ENCODE measurements at places on chromosomes 3 and 15.
A peak's percentile ranks its signal among the peaks of the same experiment; 100 is the strongest.

- DNase-seq, result no peak
Observed at GRCh38 chr15:99409097-99409473, 156.7 kb upstream of the MEF2A start.

DNA sequence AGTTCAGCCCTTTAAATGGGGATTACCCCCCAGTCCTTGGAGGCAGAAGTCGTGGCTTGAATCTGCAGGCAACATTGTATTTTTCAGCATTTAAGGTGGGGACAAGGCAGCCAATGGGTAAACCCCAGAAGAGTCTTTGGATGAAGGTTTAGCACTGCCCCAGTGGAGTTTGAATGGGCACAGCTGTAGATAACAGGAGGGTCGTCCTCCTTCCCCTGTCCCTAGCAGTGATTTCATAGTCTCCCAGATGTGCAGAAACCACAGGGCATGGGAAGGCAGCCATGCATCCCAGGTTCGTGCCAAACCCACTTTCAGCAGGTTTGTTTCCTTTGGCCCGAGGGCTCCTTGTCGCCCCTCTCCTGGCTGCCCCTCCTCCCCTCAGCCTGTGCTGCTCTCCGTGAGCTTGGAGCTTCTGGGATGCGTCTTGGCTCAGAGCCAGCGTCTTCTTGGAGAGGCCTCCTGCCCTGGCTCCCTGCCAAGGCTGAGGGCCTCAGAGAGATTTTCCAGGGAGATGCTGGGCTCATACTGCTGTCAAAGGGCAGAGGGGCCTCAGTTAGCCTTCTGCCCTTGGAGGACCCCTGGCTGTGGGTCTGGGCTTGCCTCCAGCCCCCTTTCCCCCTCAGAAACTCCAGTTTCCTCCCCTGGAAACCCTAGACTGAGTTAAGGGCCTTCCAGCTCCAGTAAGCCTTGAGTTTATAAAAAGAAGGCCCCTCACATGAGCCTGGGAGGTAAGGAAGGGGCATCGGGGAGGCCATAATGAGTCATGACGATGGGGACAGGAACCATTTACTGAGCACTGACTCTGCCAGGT, 48.9 kb upstream of the POLG start:
- DNase-seq, result no peak

- DNase-seq, result no peak
Observed at GRCh38 chr3:171157286-171157685, 130.8 kb upstream of the SLC2A2 start.

GRCh38 chr15:43251871-43252250, 14.9 kb downstream of the TGM5 start:
- no peak for DNase-seq

- DNase-seq, result no peak
Observed at GRCh38 chr3:130761730-130762311, 15.2 kb upstream of the PIK3R4 start.

DNA sequence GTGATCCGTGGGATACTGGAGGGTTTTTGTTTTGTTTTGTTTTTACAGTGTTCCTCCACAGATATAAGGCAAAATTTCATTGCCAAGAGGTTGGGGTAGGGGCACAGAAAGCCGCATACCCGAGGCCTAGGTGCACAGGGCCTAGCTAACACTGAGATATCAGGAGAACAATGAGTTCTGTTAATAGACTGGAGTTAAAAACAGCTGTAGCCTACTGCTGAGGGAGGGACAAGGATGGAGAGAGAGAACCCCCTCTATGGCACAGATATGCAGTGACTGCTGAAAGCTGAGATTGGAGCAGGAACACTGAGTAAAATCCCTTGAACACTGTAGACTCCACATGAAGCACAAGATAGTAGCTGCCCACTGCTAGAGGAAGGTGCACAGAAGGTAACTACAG, 53.1 kb upstream of the MAP3K13 start:
- no peak for DNase-seq

GRCh38 chr15:95503640-95504225, 826.8 kb upstream of the NR2F2 start:
- DNase-seq, result no peak

GRCh38 chr3:60182697-60183096, 1068.6 kb downstream of the FHIT start:
- DNase-seq, result no peak

- DNase-seq, result no peak
Observed at GRCh38 chr3:57999417-58000115, 8.7 kb upstream of the FLNB start.

DNA sequence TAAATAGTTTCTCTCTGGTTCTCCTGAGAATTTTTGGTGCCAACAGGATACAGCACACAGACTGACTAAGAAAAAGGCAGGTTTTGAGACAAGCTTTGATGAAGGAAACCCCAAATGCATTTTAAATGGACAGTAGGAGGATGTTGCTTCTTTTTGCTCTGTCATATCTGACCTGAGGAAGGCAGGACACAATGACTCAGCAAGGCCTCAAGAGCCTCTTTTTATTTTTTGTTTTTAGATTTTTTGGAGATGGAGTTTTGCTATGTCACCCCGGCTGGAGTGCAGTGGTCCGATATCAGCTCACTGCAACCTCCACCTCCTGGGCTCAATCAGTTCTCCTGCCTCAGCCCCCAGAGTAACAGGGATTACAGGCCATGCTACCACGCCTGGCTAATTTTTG, 16.9 kb upstream of the KNG1 start:
- no peak for DNase-seq

GRCh38 chr3:45473841-45474240, 85.5 kb downstream of the LARS2 start:
- DNase-seq, result no peak

- DNase-seq, result no peak
Observed at GRCh38 chr15:38876621-38877020, 312.0 kb upstream of the RASGRP1 start.

DNA sequence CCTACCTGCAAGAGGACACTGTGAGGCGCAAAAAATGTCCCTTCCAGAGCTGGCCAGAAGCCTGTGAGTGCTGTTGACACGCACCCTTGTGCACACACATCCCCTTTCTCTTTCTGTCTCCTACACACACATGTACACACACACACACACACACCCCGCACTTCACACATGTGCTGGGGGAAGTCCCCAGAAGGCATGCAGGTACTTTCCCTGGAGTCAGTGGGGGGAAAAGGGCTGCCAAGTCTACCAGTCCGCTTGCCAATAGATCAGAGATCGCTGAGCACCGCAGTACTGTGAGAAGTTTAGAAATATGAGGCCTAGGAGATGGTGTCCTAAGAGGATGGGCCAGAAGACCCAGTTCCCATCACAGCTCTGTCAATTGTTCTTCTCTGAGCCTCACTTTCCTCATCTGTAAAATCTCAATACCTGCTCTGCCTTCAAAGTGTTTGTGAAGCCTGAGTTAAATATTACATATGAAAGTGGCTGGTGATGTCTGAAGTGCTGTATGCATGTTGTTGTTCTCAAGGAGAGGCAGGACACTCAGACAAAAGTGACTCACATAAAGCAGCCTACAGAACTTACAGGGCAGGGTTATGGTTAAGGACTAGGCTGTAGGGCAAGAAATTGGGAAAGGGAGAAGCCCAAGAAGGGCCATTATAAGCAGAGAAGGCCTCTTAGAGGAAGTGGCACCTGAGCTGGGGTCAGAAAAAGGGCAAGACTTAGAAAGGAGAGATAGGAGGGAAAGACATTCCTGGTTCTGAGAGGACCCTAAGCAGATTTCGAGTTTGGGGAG, 6.8 kb downstream of the IL17RE start:
- no peak for DNase-seq

GRCh38 chr3:127637546-127637945, 8.6 kb downstream of the PODXL2 start:
- DNase-seq, result no peak

DNA sequence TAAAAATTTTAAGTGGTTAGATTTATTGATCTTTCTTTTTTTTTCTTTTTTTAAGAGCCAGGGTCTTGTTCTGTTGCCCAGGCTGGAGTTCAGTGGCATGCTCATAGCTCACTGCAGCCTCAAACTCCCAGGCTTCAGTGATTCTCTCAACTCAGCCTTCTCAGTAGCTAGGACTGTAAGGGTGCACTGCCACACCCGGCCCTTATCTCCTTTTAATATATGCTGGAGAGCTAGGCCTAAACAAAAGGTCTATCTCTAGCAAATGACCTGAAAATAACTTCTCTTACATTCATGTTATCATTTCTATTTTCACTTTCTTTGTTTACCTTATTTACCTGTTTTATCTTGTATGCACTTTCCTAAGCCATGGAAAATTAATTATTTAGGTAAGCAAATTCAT, 35.2 kb upstream of the MELTF start:
- no peak for DNase-seq

- no peak for DNase-seq
Observed at GRCh38 chr15:90211440-90212143, 10.5 kb downstream of the SEMA4B start.

- no peak for DNase-seq
Observed at GRCh38 chr3:155560594-155560993, 184.3 kb downstream of the PLCH1 start.

- no peak for DNase-seq
Observed at GRCh38 chr3:45026038-45026437, at the start of gene CLEC3B. Gene CLEC3B (plus strand): TSS chr3:45026303. CDS start chr3:45026363, 60 bp downstream.

- peak; percentile 39 for DNase-seq
Observed at GRCh38 chr3:123584284-123584987, 417 bp downstream of the HACD2 start.

GRCh38 chr15:76101655-76102054, 41.9 kb downstream of the TMEM266 start:
- no peak for DNase-seq

DNA sequence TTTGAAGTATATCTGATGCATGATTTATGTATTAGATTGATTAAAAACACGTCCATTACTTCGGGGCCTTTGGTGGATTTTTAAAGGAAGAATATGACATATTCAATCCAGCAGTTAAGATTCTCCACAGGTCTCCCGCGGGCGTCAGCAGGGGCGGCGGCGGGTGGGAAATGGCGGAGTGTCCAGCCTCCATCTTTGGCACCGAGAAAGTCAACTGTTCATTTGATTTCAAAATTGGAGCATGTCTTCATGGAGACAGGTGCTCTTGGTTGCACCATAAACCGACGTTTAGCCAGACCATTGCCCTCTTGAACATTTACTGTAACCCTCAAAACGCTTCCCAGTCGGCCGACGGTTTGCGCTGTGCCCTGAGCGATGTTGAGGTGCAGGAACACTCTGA, 7.2 kb upstream of the NANOGP8 start:
- DNase-seq, result no peak

- no peak for DNase-seq
Observed at GRCh38 chr3:149902498-149903139, 68.1 kb downstream of the PFN2 start.

DNA sequence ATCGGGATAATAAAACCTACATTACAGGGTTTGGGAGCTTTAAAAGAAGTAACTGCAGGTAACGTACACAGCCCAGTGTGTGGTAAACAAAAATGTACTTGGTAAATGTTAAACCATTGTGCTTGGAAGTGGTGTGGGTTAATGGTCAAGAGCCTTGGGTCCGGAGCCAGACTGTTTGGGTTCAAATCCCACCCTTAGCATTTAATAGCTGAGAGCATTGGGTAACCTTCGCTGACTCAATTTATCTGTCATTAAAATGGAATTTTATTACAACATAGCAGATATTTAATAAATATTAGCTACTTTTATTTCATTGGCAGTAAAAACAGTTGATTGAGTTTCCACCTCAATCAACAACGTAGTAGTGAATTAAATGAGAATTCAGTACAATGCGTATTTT, 1.5 kb downstream of the FSTL1 start:
- no peak for DNase-seq

DNA sequence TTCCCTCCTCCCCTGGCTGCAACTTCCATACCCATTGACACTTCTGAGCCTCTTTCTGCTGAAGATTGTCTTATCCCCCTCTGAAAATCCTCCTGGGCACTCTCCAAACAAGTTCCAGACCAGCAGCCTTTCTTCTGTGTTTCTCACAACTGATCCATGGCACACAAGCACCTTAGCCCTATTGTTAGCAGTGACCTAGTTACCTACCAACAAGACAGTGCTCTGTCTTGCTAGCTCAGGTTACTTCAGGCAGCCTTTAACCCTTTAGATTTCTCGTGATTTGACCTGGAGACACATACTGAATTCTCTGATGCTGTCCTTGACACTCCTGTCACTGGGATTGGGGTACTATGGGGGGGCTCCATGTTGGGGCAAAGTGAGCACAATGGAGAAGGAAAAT, 82.1 kb downstream of the GTF2E1 start:
- DNase-seq, result no peak

GRCh38 chr3:133280586-133280985, 119.3 kb upstream of the BFSP2 start:
- DNase-seq, result no peak

GRCh38 chr3:147418808-147419701, 9.9 kb downstream of the ZIC1 start:
- DNase-seq, result no peak

- DNase-seq, result no peak
Observed at GRCh38 chr15:57436961-57437360, 60.7 kb downstream of the CGNL1 start.

GRCh38 chr3:139653582-139653981, 24.2 kb downstream of the NMNAT3 start:
- no peak for DNase-seq

GRCh38 chr3:126467611-126467955, 8.1 kb downstream of the ZXDC start:
- DNase-seq, result no peak

DNA sequence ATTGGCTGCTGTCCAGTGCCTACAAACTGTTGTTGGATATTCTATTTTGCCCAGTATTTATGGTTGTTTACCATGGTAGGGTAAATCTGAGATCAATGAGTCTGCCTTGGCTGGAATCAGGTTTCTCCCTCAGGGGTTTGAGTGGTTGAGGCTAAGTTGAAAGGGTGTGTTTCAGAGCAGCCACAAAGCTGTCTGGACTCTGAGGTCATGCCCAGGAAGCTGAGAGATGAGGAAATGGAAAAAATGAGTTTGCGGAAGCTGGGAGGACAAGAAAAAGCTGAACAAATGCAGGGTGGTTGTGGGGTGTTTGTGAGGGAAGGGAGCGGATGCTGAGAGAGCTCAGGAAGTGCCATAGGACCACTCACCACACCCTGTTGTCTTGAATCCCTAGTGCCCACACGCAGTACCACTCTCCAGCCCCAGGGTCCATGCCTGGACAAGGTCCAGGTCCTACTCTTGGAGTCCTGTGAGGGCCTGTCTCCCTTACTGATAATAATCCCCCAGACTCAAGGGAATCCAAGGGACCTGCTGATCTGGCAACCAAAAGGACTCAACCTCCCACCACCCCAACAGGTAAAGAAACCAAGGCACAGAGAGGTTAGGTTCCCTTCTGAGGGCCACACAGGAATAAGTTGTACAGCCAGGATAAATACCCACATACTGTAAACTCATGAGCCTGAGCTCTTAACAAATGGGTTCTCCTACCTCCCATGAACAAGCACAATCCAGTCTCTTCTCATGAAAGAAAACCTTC, 81.6 kb downstream of the PPCDC start:
- DNase-seq, result no peak
